Activated gamma-delta T cell (primary cell): ENCODE measurements at places on chromosomes 1 and 21.

DNA sequence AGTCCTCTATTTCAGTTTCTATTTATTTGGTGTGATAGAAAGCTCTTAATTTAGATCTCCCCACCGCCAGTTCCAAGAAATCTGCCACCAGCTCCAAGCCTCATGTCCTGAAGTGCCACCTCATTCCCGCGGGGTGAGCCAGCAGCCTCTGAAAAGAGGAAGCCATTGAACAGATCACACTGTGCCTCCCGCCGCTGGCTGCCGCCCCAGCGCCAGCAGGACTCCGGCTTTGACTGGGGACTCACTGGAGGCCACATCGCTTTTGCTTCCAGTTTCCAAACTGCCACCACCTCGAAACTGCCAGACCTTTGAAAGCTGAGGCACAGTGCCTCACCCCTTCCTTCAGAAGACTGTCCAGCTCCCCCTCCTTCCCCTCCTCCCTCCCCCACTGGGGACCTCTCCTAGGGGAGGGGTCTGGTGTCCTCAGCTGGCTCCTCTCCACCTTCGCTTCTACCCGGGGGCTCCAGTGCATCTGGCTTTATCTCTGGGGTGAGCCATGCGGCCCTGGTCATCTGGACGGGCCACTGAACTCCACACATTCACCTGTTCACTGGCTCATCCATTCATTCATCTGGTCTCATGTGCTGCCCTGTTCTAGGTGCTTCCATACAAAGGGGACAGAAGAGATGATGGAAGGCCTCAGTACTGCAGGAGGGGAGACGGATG lies 58.9 kb downstream of the VPS26C start:
- no peak for DNase-seq

DNA sequence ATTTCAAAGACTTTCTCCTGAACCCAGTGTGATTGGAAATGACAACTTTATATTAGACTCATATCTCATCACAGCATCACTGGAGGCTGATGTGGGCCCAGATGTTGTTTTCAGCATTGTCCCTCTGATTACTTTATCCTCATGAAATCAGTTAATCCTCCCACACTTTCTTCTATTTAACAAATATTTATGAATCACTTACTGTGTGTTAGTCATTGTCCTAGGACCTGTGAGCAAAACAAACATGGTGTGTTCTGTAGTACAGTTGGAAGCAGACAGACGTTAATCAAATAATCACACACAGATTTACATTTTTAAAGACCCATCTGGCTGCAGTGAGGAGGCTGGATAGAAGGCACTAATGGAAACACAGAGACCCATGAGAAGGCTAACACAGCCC lies 383.7 kb downstream of the PRDM2 start:
- DNase-seq, result no peak

DNA sequence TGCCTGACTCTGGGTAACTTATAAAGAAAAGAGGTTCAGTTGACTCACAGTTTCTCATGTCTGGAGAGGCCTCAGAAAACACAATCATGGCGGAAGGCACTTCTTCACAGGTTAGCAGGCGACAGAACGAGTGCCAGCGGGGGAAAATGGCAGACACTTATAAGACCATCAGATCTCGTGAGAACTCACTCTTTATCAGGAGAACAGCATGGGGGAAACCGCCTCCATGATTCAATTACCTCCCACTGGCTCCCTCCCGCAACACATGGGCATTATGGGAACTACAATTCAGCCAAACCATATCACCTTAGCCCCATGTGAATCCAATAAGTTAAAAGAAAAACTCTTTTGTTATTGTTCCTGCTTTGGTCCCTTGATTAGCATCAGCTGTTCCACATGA lies 725.2 kb downstream of the LRRIQ3 start:
- no peak for DNase-seq

DNA sequence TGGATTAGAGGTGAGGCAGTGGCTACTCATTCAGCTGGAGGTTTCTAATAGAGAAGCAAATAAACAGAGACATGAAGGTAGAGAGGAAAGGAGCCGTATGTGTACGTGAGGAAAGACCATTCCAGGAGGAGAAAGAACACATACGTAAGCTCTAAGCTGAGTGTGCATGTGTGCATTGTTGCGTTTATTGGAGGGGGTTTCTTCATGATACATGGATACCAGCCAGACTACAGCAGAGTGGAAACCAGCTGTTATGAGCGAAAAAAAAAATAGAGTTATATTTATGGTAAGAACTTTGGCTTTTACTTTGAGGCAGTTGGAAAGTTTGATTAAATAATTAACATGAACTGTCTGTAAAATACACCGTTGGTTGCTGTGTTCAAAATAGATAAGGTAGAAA lies 173.4 kb upstream of the RGS18 start:
- DNase-seq, result no peak

- no peak for DNase-seq
These were observed 321.2 kb downstream of the HLX start for GRCh38 chr1:221200464-221200863.

DNA sequence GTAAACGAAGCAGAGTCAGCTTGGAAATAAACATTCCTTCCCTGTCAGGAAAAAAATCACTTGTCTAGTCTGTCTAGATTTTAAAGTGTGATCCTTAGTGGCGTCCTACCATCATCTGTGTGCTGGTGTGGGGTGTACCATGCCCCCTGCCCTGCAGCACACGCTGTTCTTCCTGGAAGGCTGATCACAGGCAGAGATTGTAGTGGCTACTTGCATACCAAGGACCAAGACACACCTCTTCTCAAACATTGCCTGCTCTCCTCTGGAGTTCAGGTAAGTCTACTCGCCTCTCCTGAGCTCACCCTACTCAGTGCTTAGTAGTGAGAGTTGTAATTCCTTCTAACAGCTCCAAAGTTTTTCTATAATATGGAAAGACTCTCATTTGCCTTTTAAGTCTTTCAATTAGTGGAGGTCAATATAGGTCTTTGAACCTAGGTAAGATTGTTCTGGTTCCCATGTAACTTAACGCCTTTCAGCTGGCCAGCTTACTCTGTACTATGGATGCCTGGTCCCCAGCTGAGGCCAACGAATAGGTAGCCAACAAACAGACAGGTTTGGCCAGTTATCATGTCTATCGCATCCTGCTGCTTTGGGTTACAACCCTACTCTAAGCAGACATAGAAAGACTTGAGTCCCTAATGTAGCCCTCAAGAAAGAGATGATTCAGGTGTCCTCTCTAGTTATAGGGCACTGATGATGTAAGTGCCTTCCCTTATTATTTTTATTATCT lies 55.4 kb downstream of the XCL1 start:
- no peak for DNase-seq

DNA sequence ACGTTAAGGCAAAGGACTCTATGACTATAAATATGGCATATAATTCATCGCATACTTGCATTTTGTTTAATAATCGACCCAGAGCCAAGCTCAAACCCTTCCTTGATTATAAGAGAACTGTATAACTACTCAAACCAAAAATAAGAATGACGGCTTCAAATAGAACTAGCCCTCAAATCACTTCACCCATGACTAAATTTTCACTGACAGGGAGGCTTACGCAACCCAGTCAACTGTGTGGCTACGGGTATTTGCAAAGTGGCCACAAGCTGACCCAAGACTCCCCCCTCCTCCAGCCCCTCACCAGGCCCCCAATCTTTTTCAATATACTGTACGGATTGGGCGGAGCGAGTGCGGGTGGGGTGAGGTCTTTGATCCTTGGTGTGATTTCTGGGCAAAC lies 268.3 kb downstream of the ASTN1 start:
- DNase-seq, result no peak

DNA sequence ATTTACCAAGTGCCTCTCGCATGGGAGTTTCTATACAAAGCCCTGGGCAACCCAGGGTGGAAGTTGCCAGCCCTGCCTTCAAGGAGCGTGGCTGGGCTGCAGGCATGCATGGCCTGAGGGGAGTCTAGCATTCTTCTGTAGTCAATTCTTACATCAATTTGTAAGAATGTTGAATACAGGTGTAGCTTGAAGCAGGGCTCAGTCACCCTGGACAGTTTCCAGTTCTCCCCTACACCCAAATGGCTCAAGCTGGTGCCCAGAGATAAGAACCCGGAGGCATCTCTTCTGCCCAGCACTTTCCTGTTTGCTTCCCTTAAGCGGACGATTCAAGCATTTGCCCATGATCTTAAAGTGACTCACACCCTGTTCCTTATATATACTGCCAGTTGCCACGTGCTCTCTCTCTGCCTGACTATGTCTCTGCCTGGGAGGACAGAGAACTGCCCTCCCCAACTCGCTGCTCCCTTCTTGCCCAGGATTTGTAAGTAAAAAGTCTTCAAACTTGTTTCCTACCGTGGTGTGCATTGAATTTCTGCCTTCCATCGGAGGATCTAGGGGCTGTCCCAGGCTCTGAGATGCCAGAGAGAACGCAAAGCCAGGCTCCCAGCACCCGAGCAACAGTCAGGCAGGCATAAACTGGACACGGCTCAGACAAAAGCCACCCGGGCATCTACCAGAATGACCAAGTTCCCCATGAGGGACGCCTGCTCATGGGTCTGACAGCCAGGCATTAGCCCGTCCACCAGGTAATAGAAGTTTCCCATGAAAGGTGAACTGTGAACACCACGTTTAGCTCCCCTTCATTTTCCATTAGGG lies 50.9 kb upstream of the AJAP1 start:
- no peak for DNase-seq

DNA sequence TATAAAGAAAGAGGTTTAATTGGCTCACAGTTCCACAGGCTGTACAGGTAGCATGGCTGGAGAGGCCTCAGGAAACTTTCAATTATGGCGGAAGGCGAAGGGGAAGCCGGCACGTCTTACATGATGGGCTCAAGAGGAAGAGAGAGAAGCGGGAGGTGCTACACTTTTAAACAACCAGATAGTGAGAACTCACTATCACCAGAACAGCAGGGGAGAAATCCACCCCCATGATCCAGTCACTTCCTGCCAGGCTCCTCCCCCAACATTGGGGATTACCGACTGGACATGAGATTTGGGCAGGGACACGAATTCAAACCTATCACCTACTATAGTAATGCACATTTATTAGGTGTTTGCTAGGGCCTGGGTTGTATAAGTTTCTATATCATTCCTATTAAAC lies 117.8 kb downstream of the ZMYM4 start:
- no peak for DNase-seq

- no peak for DNase-seq
These were observed 13.7 kb upstream of the RPL5 start for GRCh38 chr1:92817986-92818764.

DNA sequence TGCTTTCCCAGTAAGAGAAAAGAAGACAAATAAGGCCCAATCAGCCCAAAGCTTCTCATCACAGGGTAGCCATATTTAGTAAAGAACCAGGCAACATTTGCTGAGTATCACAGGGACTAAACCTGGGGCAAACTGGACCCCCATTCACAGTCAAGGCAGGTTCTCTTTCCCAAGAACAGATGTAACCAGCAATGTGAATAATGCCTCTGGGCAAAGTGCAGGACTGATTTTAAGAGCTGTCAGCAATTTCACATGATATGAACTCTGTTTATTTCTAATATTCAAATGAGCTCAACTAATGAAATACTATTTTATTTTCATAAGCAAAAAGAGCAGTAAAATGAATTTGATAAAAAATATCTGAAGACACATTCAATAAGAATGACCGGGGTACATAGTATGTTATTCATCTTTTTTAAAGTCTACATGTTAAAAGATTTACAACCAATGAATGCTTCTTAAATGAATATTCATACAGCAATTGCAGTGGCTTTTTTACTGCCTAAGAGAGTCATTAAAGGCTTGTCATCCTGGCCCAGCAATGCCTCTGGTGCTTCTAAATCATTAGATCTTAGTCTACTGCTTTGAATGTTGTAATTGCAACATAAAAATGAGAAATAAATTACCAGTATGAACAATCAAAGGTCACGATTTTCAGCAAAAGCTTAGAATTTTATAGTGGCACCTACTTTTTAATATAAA lies 308.8 kb downstream of the SMYD3 start:
- DNase-seq, result no peak

- DNase-seq, result no peak
These were observed 20.7 kb upstream of the KIF1B start for GRCh38 chr1:10189659-10190058.

- no peak for DNase-seq
These were observed 116.5 kb upstream of the IRF2BP2 start for GRCh38 chr1:234726359-234726943.

DNA sequence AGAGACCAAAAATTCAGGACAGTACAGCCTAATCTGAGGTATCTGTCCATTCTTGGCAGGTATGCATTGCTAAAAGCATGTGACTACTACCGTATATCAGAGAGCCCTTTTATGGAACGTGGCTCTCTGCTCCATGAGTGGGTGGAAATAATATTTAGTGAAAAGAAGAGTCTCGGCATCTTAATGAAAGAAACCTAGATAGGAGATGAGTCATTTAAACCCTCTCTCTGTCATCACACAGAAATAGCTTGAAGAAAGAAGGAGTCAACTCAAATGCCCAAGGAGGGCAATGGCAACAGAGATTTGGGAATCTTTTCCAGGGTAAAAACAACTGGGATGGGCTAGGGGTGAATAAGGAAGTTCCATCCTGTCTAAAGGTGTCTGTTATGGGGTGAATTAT lies 528.2 kb downstream of the SMYD3 start:
- no peak for DNase-seq

- no peak for DNase-seq
These were observed 27.4 kb upstream of the ASPM start for GRCh38 chr1:197173571-197174507.

- DNase-seq, result no peak
These were observed 194.3 kb upstream of the CAMK1G start for GRCh38 chr1:209389258-209389657.

DNA sequence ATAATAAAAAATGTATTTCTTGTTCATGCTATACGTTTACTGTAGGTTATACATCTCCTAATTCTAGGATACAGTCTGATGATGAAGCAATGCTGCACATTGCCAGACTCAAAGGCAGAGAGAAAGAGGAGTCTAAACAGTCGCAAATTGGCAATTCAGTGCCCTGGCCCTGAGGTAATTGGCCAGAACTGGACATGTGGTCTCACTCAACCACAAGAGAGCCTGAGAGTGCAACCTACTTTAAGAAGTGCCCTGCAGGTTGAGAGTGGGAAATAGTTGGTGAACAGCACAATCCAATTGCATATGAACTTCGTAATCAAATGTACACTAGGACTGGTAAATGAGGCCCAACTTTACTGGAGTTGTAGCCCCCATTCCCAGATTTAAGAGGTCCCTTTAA lies 5.0 kb upstream of the SLC35A3 start:
- no peak for DNase-seq

DNA sequence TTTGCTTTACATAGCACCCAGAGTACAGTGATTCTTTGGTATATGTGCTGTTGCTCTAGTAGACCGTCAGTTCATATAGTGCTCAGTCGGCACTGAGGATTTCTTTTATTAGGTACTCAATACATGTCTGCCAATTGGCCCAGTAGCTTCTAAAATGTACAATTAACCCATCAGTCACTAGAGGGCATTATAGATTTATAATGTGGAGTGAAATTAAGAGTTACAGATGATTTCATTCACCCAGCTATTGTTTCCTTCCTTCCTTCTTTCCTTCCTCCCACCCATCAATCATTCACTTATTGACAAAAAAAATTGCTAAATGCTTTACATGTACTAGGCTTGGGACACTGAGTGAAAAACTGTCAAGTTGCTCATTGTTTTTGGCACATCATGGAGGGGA lies 263.6 kb upstream of the USP24 start:
- DNase-seq, result no peak

GRCh38 chr21:15688809-15689208 lies 41.0 kb upstream of the USP25 start:
- no peak for DNase-seq

GRCh38 chr1:25430967-25431881 lies 527 bp downstream of the MACO1 start:
- DNase-seq, result no peak

- DNase-seq, result no peak
These were observed 6.5 kb downstream of the KRTCAP2 start for GRCh38 chr1:155166471-155167165.
